Activated T-helper 2 cell treated with anti-CD3 and anti-CD28 coated beads, Interferon-gamma antibody, Interleukin-2, Interleukin-4, amounts not matched to agents 10 μg/mL and 5 μg/mL and 100 μg/mL, durations not matched to agents 14 hours and 24 hours and 36 hours (primary cell): ENCODE measurements at places on chromosomes 6 and 20. TPM values are rescaled to one million over a fixed set of nuclear protein-coding genes. Genes with fewer than 3 reads are reported as not detected.

SERPINB6 gene
- total RNA-seq, result 72.0 and 73.0 TPM in 2 replicates

TREM1 gene
- not detected in 2 replicates for total RNA-seq

DNA sequence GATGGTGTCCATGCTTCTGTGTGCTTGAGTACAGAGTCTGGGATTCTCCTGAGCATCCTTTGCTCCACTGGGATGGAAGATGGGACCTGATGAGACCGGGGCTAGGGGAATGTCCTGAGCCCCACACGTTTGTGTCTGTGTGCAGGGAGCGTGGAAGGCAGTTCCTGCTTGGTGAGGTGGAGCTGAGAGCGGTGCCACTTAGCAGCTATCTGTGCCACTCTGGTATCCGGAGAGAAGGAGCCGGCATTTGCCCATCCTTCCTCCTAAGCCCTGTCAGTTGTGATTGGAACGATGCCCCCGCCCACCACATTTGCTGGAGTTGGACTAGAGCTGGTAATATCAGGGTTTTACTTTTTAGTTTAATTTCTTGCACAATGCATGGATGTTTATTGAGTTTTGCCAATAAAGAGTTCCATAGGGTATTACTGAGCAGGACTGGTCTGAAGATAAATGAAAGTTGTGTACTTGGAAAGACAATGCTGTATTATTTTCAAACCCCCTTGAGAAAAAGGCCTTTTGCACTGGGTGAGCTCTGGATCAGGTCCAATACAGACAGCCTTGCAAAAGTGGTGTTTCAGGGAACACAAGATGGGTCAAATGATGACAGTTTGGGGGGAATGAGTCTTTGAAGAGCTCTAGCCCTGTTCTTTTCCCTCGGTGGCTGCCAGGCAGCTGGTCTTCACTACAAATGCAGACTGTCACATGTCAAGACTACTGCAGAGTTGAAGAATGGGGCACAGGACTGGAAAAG lies 130.8 kb downstream of the SYCP2 start:
- DNase-seq, result no peak
- no peaks in the 10 kb centered on the region for H3K27me3 ChIP-seq
- no peak overlapping the region for H3K27ac ChIP-seq
- H3K4me1 ChIP-seq, result no peaks in the 10 kb centered on the region
- H3K36me3 ChIP-seq, result no peaks in the 10 kb centered on the region

DNA sequence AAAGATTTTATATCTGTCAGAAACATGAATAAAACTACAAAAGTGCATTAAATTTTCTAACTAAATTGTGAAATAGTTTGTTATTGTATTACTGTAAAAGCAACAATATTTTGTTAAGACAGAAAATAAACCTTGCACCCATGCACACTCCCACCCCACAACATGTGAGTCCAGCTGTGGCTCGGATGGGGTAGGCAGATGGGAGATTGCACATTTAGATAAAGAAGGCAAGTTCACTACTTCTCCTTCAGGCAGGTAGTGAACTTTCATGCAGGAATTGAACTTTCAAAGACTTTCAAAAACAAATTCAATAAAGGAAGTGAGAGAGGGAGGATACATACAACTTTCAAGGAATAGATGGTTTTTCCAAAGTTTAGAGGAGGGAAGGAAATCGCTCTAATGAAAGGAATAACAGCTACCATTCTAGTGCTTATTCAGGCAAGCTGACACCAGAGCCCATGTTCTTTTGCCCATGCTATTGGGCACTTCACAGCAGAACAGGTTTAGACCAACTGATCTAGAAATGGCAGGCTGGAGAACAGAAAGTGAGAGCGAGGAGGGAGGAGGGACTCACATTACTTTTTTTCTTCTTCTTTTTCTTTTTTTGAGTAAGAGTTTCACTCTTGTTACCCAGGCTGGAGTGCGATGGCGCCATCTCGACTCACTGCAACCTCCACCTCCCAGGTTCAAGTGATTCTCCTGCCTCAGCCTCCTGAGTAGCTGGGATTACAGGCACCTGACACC lies 28.5 kb downstream of the SF3B5 start:
- no peak overlapping the region for H3K4me3 ChIP-seq
- no peak for DNase-seq
- no peaks in the 10 kb centered on the region for H3K36me3 ChIP-seq
- H3K4me1 ChIP-seq, result peaks cover 44% of the 10 kb centered on the region

POFUT1 gene
- total RNA-seq, result 67.4 and 68.8 TPM in 2 replicates

GRCh38 chr20:36579996-36580545 lies 6.7 kb downstream of the TGIF2 start:
- H3K4me3 ChIP-seq, result no peak overlapping the region
- no peak for DNase-seq
- peaks cover 65% of the 10 kb centered on the region for H3K36me3 ChIP-seq
- no peaks in the 10 kb centered on the region for H3K27me3 ChIP-seq

GRCh38 chr20:33192912-33193501 lies 24.1 kb upstream of the BPIFA3 start:
- H3K27ac ChIP-seq, result no peak overlapping the region
- DNase-seq, result no peak
- H3K36me3 ChIP-seq, result no peaks in the 10 kb centered on the region
- no peaks in the 10 kb centered on the region for H3K27me3 ChIP-seq
- no peaks in the 10 kb centered on the region for H3K4me1 ChIP-seq
